K562 (cell line): ENCODE measurements at places on chromosomes 1 and 21. TPM values are rescaled to one million over a fixed set of nuclear protein-coding genes. Genes with fewer than 3 reads are reported as not detected.

GRCh38 chr1:9181990-9182783 lies 52.4 kb upstream of the H6PD start:
- H3K36me3 ChIP-seq: no peaks in the 10 kb centered on the region
- no peak overlapping the region for H3K4me3 ChIP-seq
- peaks cover 15% of the 10 kb centered on the region; the same call in 1 of the 2 replicates for H3K4me1 ChIP-seq

GRCh38 chr1:108815566-108815965 lies 41.3 kb downstream of the AKNAD1 start:
- H3K4me3 ChIP-seq: no peak overlapping the region
- no peak for DNase-seq
- no peak overlapping the region for H3K27ac ChIP-seq
- H3K36me3 ChIP-seq: no peaks in the 10 kb centered on the region
- H3K4me1 ChIP-seq: peaks cover 14% of the 10 kb centered on the region

GRCh38 chr1:238950784-238951183 lies 435.6 kb upstream of the CHRM3 start:
- H3K27ac ChIP-seq: no peak overlapping the region
- DNase-seq: no peak
- H3K27me3 ChIP-seq: no peaks in the 10 kb centered on the region
- H3K4me3 ChIP-seq: no peak overlapping the region
- no peaks in the 10 kb centered on the region for H3K36me3 ChIP-seq
- no peaks in the 10 kb centered on the region for H3K4me1 ChIP-seq

- H3K4me3 ChIP-seq: no peak overlapping the region
- peak; percentile 26 for DNase-seq
- no peak overlapping the region for H3K27ac ChIP-seq
- H3K36me3 ChIP-seq: no peaks in the 10 kb centered on the region
These were observed 43.8 kb downstream of the RBM11 start for GRCh38 chr21:14259747-14260146.

Gene CTH
- total RNA-seq: 26.1 and 30.9 TPM in 2 replicates

Gene ACTL8
- 2.1 and 2.7 TPM in 2 replicates for total RNA-seq

DNA sequence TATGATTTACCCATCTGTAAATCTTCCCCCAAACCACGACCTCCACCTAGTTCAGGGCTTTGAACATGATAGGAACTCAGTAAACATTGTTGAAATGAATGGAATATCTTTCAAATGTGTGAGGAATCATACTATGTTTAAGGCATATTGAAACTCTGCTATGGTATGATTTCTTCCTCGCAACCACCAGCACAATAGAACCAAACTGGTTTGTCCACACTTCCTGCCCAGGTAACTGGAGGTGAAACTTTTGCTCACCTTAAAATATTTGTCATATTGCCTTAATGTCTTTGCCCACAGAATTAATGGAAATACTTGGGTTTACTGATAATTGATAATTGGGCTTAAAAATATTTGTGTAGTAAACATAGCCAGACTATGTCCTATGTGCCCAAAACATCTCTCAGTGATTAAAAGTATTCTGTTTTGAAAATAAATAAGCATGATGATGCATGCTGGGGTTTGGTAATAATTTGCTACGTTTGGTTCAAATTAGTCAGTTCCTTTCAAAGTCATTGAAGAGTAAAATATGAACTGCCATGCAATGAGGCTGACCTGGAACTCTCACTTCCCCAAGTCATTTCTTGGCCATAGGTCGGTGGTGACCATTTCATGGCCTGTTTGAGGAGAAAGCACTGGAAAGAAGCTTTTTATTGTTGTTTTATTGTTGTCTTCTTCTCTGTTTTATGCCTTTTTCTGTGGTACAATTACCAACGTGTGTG lies 73.3 kb downstream of the TNFSF18 start:
- no peak overlapping the region for H3K27ac ChIP-seq
- H3K4me3 ChIP-seq: no peak overlapping the region
- H3K27me3 ChIP-seq: no peaks in the 10 kb centered on the region
- H3K36me3 ChIP-seq: no peaks in the 10 kb centered on the region
- DNase-seq: no peak
- H3K4me1 ChIP-seq: no peaks in the 10 kb centered on the region

DNA sequence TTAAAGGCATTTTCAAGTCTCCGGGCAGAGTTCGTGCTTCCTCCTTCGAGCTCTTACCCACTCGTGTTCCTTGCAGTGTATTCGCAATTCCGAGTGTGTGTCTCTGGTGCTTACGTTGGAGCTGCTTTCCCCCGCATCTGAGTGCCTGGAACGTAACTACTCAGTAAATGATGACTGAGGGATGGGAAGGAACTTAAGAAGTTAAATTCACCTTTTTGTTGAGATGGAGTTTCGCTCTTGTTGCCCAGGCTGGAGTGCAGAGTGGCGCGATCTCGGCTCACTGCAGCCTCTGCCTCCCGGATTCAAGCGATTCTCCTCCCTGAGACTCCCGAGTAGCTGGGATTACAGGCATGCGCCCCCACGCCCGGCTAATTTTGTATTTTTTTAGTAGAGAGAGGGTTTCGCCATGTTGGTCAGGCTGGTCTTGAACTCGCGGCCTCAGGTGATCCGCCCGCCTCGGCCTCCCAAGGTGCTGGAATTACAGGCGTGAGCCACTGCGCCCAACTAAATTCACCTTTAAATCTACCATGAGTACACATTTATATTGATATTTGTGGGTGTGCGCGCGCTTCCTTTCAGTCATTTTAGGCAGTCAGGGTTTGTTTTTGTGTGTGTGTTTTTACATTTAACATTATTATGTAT lies 837 bp downstream of the NDUFS5 start:
- no peak for DNase-seq
- peaks cover 5% of the 10 kb centered on the region; the same call in 2 of the 3 replicates for H3K4me1 ChIP-seq
- H3K27me3 ChIP-seq: no peaks in the 10 kb centered on the region
- H3K4me3 ChIP-seq: peak overlapping the region; percentile 77
